ENCODE measurements at places on chromosomes 1 and 21. TPM values are rescaled to one million over a fixed set of nuclear protein-coding genes. Genes with fewer than 3 reads are reported as not detected.

- no peak for DNase-seq
These were observed 19.7 kb upstream of the DYNLT5 start for GRCh38 chr1:66732407-66733166.

DNA sequence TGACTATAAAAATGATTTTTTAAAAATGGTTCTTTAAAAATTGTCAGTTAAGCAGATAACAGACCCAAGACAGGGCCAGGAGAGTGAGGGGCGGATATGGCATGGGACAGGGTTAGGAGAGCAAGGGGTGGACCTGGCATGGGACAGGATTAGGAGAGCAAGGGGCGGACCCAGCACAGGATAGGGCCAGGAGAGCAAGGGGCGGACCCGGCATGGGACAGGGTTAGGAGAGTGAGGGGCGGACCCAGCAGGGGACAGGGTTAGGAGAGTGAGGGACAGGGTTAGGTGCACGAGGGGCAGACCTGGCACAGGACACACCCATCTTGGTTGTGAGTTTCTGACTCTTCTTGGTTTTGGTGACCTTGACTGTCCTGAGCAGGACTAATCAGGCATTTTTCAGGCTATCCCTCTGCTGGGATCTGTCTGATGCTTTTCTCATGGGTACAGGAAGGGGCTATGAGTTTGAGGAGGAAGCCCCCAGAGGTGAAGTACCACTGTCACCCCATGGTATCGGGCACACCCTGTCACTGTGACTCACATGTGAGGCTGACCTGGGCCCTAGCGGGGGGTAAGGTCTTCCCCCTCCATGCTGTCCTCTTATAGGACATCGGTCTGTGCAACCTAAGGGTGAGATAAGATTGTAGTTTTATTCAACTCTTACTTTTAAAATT lies 159.0 kb upstream of the COL6A1 start:
- DNase-seq, result peak; percentile 10

GRCh38 chr1:41510531-41511238 lies 26.2 kb upstream of the EDN2 start:
- no peak for DNase-seq

GRCh38 chr1:236009857-236010256 lies 55.0 kb downstream of the NID1 start:
- no peak for DNase-seq

GRCh38 chr21:37490084-37490483 lies 123.5 kb downstream of the DYRK1A start:
- no peak for DNase-seq

DNA sequence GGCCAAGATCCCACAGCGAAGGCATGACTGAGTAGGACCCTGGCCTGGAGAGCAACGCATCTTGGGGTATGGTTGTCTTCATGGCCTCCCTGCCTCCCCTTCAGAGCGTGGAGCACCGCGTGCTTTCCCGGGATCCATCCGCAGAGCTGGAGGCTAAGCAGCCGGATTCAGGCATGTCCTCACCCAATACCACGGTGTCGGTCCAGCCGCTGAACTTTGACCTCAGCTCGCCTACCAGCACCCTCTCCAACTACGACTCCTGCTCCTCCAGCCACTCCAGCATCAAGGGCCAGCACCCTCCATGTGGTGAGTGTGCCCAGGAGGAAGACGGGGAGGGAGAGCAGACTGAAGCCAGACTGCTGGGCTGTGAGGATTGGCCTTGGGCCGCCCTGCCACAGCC lies 19.8 kb downstream of the ESPN start:
- DNase-seq, result no peak

DNA sequence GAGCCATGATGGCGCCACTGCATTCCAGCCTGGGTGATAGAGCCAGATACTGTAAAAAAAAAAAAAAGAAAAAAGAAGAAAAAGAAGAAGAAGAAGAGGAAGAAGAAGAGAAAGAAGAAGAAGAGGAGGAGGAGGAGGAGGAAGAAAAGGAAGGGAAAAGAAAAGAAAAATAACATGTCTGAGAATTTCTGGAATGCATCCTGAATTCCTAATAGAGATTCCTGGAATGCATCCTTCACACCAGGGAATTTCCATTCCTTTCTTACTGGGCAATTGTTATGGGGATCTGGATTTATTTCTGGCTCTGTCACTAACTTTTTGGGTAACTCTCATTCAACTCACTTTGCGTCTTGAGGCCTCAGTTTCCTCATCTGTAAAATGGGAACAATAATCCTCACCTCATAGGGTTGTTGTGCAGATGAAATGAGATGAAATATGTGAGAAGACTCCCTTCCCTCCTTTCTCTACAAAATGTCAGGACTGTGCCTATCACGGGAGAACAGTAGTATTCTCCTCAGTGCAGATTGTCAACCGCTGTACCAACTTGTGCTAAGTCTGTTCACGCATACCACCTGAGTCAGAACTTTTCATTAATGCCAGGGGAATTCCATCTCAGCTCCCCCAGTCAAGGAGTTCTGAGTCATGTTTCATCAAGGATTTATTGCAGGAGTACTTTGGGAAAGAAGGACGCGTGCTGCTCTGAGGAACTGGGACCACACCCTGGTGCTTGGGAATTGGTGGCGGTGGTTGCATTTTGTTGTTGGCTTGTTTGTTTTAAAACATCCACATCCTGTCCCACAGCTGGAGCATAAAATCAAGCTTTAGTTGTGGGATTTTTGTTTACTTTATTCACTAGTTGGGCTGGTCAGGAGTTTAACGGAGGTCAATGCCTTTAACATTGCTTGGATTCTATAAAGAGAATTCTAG lies 42.4 kb upstream of the ROR1 start:
- peak; percentile 3 for DNase-seq

- DNase-seq, result no peak
These were observed 782.9 kb upstream of the TPTE start for GRCh38 chr21:9738527-9738926.

GRCh38 chr1:53559854-53560580 lies 100.8 kb downstream of the DMRTB1 start:
- no peak for DNase-seq

The NGF gene
- total RNA-seq, result not detected

The ACOT11 gene
- total RNA-seq, result 0.61 TPM

The RAB7B gene
- total RNA-seq, result 2.6 TPM

The ECM1 gene
- total RNA-seq, result 192 TPM

The GDAP2 gene
- 18.3 TPM for total RNA-seq

The AMY1A gene
- total RNA-seq, result not detected

Data from SK-MEL-5 (cell line).